ENCODE measurements at places on chromosomes 7 and 10. TPM values are rescaled to one million over a fixed set of nuclear protein-coding genes. Genes with fewer than 3 reads are reported as not detected.

- DNase-seq, result no peak
Observed at GRCh38 chr7:1884583-1885350, 214.7 kb downstream of the ELFN1 start.

The ST8SIA6 gene
- total RNA-seq, result not detected

- peak; percentile 54 for DNase-seq
Observed at GRCh38 chr7:130831817-130832481, 97.9 kb upstream of the KLF14 start.

DNA sequence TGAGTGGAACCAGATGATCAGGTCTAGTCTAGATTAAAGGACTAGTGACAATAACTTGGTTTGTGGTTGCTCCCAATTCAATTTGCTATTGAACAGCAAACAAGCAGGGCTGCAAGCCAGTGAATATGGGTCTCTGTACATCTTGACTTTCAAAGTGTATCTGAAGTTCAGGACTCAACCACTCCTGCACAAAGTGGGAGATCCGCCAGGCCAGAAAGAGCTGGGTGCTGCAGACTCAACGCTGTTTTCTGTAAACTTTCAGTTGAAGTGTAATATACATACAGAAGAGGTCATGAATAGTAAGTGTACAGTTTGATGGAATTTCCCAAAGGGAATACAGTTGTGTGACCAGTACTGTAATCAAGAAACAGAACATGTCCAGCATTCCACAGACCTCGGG, 416.6 kb downstream of the RPS24 start:
- no peak for DNase-seq

DNA sequence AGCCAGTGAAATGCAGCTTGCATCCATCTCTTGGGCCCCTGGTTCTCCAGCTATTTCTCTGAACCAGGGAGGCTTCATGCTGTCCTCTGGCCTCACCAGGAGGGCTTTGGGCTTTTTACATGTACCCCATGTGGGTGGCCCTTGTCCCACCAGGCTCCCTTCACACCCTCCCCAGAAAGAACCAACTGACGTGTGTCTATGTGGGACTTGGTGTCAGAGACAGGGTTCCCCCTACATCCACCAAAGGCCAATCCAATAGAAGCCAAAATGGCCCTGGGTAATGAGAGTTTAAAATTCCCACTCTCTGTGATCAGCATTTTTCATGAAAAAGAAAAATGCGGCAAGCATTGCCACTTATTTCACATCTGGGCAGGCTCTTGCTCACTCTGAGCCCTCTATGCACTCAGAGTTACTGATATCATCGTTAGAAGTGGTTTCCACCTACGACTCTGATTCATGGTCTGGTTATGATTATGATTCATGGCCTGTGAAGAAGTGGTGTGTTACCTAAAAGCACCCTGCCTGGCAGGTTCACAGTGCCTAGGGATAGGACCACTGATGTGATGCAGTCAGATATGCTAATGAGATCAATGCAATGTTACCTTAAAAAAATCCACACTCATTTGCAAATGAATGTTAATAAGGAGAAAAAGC, 133.5 kb downstream of the BUB3 start:
- DNase-seq, result no peak

GRCh38 chr10:29239569-29240472, 49.0 kb upstream of the LYZL1 start:
- peak; percentile 3 for DNase-seq

The NEURL1 gene
- total RNA-seq, result not detected

DNA sequence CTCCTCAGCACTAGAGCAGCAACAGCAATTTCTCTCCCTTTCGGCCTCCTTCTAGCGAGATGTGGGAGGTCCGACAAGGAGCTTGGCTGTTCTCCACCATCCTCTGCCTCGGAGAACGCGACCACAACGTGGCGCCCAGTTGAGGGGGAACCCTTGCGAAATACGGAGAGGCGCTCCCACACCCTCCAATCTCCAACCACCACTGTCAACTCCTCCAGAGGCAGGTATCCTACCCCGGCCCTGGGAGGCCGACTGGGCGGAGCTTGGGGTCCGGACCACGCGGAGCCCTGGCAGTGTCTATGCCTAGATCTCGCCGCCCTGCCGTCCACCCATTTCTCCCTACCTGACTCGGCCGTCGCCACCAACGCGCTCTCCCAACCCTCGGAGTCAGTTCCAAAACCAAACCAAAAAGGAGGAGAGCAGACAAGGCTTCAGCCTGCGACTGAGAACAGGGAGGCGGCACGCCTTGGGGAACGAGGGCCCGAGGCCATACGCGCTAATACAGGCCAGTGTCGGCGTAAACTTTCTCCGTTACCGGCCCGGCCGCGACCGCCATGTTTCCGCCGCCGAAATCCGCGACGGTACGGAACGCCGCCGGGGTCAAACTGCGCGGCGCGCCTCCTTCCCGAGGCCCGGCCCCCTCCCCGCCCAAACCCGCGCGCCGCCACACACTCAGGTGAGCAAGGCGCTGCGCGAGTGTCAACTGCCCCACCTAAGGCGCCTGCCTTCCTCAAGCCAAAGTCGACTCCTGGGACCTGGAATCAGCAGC, at the start of gene TMEM168:
TSS of gene TMEM168 (minus strand) at position 577 of the 769 bp plus-strand sequence. CDS start 5,568 bp downstream, outside the sequence.
- DNase-seq, result peak; percentile 52

The NXPH1 gene
- not detected for total RNA-seq
